GM13977 (cell line): ENCODE measurements at places on chromosomes 5 and 9.

- DNase-seq: no peak
Measured at GRCh38 chr9:112890106-112891081, at the start of gene SLC46A2. TSS of gene SLC46A2 (minus strand) at chr9:112890876. CDS start at chr9:112890681, 195 bp downstream.

DNA sequence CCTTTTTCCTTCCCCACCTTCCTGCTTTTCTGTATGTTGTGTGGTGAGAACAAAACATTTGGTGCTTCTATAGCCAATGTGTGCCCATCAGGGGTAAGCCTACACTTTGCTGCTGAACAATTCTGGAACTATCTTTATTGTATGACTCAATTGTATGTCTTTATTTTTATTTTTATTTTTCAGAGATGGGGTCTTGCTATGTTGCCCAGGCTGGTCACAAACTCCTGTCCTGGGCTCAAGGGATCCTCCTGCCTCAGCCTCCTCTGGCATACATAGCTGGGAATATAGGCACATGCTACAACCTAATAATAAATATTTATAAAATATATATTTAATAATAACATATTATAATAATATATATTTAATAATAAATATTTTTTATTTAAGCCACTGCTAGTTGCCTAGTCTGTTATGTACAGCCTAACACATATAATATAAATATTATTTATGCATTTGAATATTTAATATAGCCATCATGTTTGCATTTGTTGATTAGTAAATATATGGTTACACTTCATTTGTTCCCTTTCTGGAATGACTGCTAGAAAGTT, 11.8 kb upstream of the DMXL1 start:
- DNase-seq: no peak

DNA sequence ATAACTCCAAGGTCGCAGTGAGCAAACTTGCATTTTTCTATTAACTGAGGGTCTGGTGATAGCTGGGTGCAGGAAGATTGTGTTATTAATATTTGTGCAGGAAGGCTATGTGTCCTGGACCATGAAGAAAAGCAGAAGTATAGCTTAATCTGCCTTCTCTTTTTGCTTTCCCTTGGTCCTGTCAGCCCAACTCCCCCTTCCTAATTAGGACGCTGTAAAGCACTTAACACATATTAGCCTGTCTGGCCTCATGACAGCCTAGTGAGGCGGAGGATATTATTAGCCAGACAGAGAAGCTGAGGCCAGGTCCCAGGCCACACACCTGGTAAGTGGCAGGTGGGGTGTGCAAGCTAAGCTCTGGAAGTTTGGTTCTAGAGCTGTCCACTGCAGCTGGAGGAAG, 29.5 kb downstream of the SLC46A2 start:
- no peak for DNase-seq

- DNase-seq: no peak
Measured at GRCh38 chr5:31064215-31064614, 129.3 kb upstream of the CDH6 start.

GRCh38 chr5:29720954-29721353, 1472.5 kb upstream of the CDH6 start:
- DNase-seq: no peak

DNA sequence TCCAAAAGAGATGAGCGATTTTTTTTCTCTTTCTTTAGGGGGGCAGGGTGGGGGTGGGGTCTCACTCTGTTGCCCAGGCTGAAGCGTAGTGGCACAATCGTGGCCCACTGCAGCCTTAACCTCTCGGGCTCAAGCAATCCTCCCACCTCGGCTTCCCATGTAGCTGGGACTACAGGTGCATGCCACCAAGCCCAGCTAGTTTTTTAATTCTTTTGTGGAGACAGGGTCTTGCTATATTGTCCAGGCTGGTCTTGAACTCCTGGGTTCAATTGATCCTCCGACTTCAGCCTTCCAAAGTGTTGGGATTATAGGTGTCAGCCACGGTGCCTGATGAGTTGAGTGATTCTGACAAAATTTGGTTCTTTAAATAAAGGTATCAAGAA, 127.0 kb downstream of the ARRDC3 start:
- no peak for DNase-seq

- DNase-seq: no peak
Measured at GRCh38 chr9:33288828-33289483, 1.4 kb upstream of the NFX1 start.

- DNase-seq: no peak
Measured at GRCh38 chr5:87300176-87300575, 32.5 kb downstream of the RASA1 start.

- no peak for DNase-seq
Measured at GRCh38 chr5:40833712-40834229, 1.3 kb downstream of the RPL37 start.

DNA sequence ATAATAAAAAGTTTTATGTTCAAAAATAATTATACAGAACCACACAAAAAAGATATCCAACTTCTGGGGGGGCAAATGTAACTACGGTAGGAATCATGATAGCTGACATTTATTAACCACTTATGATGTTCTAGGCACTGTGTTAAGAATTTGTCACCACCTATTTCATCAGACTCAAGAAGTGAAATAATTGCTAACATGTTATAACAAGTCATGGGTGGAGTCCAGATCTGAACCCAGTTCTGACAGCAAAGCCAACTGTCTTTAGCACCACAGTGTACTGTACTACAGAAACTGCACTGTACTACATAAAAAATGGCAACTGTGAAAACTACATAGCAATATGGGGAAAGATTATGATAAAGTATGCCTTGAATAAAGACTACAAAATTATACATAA, 3.0 kb upstream of the SAP30L start:
- DNase-seq: no peak

DNA sequence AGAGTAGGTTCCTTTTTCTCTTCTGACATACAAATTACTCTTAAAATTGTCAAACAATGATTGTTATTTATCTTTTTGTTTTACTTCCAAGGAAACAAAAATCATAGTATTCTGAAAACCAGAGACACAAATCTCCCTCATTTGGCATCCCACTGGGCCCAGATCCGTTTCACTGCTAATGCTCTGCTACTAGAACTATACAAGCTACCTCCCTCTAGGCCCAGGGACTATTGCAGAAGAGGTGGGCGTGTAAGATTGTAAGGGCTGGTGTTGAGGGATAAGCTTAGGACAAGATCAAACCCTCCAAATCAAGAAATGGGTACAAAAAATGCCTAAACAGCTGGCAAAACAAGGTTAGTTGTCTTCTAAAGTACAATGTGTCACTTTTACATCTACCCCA, 928.9 kb upstream of the CDH10 start:
- DNase-seq: no peak

- DNase-seq: no peak
Measured at GRCh38 chr5:72693546-72694205, 122.8 kb upstream of the TNPO1 start.

DNA sequence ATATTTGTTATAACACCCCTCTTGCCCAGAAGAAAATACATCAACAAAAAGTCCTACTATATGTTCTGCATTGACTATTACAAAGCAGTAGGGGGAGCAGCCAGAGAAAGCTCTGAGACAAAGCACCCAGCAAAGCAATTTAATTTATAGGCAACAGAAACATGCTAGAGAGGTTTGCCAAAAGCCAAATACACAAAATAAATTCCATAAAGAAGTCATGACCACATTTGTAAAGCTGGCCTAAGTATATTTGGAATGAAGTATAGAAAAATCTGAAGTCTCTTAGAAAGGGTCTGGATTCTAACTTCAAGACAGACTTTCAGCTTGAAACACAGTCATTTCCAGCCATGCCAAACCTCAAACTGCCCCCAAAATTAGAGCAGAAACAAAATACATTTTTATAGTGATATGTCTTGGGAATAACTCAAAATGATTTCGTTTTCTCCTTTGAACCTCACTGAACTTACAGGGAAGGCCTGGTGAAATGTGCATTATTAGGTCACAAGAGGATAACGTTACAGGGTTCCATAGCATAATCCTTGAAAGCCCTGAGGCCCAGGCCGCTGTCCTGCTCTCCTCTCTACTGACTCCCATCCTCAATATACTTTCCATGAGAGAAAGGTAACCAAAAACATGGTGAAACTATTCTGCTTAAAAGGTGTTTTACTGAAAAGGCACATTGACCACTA, 451.8 kb downstream of the RAB3C start:
- DNase-seq: peak; percentile 46

DNA sequence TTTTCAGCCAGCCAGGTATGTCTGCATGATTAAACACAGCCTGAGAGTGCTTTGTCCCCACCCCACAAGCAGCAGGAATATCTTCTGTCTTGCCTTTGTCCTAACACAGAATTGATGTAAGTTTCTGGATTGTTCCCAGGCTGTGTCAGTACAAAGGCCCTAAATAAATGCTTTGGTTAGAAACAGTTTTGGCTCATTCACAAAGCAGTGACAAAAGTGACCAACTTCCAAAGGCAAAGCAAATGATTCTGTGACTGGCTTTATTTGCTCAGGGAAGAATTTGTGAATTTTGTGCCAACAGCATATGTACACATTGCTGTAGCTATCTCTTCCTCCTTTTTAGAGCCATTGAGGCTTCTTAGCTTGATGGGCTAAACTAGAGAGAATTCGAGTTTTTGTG, 133.7 kb downstream of the PLPPR1 start:
- no peak for DNase-seq

DNA sequence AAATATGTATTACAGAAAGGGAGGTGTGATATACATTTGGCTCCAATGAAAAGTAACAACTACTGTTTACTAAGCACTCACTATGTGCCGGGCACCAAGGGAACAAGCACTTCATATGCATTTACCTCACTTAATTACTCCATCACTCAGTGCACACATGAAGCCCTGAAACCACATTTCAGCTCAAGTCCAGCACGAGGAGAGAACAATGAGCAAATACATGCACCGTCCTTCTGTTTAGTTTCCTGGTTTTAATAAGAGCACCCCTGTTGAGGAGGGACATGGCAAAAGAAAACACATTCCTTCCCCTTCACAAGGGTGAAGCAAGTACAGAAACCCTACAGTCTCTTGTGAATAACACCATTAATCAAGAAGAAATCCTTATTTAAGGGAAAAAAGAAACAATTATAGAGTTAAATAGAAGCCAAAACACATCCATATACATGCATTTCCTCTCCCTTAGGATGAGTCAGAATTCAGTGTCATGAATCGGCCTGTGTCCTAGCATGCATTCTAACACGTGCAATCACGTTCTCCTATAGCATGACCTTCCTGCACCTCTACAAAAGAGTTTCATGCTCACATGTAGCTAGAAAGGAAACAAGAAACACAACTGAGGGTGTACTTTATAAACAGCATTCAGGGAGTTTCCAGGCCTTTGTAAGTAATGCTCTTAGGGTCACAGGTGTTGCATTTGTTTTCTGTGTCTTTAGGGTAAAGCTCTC, 411.6 kb downstream of the BNC2 start:
- DNase-seq: no peak

GRCh38 chr5:90802474-90803317, 244.1 kb downstream of the ADGRV1 start:
- DNase-seq: peak; percentile 45

GRCh38 chr5:1508659-1509290, 15.0 kb downstream of the LPCAT1 start:
- no peak for DNase-seq

DNA sequence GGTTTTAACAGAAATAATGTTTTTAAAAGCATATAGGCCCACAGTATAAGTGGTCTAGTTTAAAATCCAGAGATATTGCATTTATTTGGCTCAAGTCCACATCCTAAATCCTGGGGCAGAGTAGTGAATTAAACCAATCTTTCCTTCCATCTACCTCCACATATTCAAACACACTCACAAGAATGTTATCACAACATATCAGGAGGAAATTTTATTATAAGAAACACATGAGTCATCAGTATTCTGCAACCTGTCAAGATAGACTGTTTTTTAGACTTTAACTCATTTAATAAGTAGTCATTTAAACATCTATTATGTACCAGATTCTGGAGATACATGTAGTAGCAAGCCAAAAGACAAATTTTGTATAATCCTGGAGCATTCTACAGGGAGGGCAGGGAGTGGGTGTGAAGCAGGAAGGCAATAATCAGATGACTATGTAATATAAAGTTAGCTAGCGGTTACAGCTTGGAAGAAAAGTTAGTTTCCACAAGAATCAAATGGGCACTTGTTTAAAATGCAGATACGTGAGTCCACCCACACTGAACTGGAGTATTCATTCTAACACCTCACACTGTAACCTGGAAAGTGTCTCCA, 187.3 kb upstream of the PIK3R1 start:
- DNase-seq: no peak

DNA sequence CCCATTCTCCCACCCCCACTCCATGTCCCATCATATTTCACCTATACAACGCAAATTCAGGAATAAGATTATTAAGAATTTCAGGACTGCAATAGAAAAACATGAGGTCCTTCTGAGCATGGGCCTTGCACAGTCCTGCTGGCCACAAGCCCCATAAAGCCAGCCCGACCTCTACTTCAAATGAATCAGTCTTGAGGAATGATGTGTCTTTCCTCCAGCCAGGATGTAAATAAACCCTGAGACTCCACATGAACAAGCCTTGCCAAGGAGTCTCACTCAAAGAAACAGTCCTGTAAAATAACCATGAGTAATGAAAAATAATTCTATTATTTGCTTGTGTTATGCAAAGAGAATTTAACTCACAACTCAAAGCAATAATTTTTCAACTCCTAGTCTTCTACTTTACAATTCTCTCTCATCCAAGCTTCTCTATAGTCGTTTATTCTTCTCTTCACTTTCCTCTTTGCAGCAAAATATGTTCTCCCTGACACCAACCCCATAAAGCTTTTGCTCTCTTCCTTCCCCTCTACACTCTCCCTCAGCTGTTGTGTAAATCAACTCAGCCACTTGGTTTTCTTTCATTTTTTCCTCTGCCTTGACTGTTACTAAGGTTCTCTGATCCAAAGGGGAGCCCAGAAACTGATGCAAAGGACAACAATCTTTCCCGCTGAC, 140.1 kb upstream of the MOCS2 start:
- DNase-seq: no peak

- DNase-seq: no peak
Measured at GRCh38 chr5:80998590-80998979, 38.4 kb downstream of the RASGRF2 start.

DNA sequence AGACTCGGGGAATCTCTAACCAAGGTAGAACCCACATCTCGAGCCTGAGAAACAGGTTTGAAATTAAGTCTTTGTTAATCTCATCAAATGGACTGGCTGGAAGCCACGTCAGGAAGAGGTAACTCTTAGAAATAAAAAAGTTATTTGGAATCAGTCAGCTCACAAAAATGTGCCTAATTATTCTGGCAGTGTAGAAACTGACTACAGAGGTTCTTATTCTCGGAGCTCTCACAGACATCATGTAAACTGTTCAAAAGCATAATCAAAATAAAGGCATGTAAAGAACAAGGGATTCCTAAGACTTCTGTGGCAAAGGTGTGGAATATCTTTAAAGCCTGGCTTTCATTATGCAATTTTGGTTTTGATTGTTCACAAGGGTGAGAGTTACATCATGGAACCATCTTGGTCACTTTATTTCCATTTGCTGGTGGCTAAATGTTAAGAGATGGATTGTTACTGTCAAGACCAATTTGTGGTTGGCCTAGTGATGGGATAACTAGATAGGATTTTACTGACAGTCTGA, 85.1 kb downstream of the OTULIN start:
- no peak for DNase-seq

DNA sequence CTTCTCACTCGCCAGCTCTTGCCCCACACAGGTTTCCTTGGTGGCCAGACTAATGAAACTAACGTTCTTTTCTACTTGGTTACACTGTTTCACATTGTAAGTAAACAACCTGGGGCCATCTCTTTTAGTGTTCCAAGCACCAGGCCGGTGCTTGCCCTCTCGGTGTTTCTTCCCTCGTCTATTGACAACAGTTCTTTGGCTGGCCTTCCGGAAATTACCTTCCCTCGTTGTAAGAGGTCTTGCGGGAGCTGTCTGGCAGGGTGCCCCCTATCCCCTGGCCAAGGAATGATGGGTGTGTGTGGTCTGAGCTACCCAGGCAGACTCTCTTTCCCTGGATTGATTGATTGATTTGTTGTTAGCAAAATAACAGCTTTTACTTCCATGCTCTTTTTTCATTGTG, 918 bp upstream of the MYMK start:
- no peak for DNase-seq
